Activated effector memory CD4-positive, alpha-beta T cell treated with anti-CD3 and anti-CD28 coated beads, Interleukin-2, amount 50 U/mL, for 16 hours (primary cell): ENCODE measurements at places on chromosomes 6 and 20.

DNA sequence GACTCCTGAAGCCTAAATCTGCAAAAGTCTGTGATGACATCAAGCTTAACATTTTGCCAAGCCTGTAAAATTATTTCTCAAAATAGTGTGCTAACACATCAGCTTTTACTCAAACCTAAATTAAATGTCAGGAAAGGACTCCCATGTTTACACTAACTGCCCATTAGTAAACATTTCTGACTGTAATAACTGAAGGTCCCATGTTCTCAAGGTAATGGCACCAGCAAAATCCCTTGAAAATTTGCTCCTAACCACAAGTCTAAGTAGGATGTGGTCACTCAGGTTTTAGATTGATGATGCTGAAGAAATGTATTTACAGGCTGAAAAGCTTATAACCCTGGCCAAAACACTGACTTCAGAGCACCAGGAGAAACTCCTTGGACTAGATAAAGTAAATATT, 33.0 kb downstream of the BACH2 start:
- no peak for DNase-seq

GRCh38 chr20:13142143-13142542, 78.9 kb upstream of the ISM1 start:
- DNase-seq, result no peak

- no peak for DNase-seq
Observed at GRCh38 chr20:48458601-48459385, 369.0 kb downstream of the PREX1 start.

DNA sequence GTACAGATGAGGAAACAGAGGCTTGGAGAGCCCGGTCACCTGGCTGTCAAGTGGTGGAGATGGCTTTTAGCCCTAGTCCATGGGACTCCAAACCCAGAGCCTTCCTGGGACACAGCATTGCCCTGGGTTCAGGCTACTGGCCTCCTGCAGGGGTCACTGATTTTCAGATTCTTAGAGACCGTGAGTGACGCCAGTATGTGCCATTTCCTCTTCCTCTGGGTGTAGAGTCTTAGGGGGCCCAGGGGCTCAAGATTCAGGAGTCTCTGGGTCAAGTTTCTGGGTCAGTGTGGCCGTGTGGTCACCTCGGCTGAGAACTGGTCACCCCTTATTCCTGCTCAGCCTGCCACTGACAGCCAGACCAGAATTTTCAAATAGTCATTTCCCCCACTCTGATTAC, 574 bp downstream of the ARHGAP40 start:
- no peak for DNase-seq

DNA sequence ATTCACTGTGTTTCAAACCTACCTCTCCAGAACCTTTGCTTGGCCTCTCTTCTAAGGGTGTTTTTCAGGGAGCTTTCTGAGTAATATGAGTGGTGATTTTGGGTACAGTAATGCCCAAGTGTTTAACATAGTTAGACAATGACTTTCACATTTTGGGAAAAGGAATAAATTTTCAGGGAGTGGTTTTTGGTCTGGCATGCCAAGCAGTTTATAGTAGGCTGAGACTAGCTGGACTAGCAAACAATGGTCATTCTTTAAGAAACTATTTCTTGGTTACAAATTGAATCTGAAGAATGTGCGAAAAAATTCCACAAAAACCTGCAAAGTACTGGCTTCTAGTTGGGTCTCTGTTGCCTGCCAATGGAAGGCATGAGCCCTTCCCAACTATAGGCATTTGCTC, 15.4 kb downstream of the FNDC1 start:
- DNase-seq, result no peak

GRCh38 chr20:32886652-32887051, 27.9 kb downstream of the EFCAB8 start:
- DNase-seq, result no peak

DNA sequence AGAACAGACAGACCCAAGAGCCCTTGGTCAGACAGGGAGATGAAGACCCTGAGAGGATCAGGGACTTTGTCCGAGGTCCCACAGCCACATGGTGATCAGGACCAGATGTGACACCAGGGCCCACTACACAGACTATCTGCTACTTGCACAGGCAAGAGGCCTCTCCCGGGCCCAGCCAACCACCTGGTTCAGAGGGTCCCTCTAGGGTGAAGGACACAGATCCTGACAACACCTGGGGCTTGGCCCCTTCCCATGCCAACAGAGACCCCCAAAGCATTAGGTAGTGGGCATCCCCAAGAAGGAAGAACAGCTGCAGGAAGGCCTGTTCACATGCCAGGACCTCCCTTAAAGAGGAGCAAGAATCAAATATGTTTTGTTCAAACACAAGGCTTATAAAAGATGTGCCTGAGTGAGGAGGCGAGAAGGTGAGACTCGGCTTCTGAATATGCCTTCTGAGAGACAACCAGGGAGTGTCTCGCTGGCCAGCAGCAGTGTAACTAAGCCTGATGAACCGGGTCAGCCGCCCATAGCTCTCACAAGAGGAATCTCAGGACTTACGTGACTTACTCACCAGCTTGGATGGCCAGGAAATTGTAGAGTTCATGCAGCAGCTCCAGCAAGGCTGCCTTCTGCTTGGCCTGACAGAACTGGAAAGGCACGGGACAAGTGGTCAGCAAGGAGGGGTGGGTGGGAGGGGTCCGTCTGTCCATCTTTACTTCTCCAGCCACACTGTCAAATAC, 5.0 kb downstream of the LEMD2 start:
- DNase-seq, result no peak
